ENCODE measurements at places on chromosomes 5 and 9. TPM values are rescaled to one million over a fixed set of nuclear protein-coding genes. Genes with fewer than 3 reads are reported as not detected.

Gene PRDM9
- not detected for total RNA-seq

DNA sequence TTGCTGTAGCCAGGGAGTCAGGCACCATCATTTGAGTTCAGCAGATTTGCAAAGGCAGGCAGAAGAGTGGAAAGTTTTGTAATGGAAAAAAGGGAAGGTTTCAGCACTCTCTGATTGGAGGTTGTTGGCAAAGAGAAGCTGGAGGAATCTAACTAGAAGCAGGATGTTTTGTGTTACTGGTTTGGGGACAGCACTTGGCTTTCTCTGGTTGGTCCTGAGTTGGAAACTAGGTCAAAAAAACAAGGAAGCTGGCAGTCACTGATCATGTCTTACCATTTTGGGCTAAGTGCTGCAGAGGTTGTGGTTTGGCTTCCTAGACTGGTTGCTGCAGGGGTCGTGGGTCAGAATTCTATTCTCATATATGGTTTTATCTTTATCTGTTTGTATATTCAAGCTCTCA lies 189.8 kb downstream of the DRD1 start:
- H3K4me1 ChIP-seq: no peaks in the 10 kb centered on the region
- no peaks in the 10 kb centered on the region for H3K36me3 ChIP-seq
- no peaks in the 10 kb centered on the region for H3K27me3 ChIP-seq
- H3K27ac ChIP-seq: no peak overlapping the region
- DNase-seq: no peak
- no peak overlapping the region for H3K4me3 ChIP-seq

Gene SLC6A3
- not detected for total RNA-seq

GRCh38 chr9:224582-225520 lies 10.2 kb downstream of the DOCK8 start:
- no peak for DNase-seq
- H3K4me3 ChIP-seq: no peak overlapping the region
- H3K4me1 ChIP-seq: no peaks in the 10 kb centered on the region
- H3K27ac ChIP-seq: no peak overlapping the region
